SK-N-DZ (cell line): ENCODE measurements at places on chromosomes 16 and 17.

- DNase-seq = no peak
Measured at GRCh38 chr17:17824783-17825614, 11.8 kb downstream of the SREBF1 start.

GRCh38 chr16:14449334-14449733 lies 180.7 kb downstream of the PARN start:
- DNase-seq = no peak

DNA sequence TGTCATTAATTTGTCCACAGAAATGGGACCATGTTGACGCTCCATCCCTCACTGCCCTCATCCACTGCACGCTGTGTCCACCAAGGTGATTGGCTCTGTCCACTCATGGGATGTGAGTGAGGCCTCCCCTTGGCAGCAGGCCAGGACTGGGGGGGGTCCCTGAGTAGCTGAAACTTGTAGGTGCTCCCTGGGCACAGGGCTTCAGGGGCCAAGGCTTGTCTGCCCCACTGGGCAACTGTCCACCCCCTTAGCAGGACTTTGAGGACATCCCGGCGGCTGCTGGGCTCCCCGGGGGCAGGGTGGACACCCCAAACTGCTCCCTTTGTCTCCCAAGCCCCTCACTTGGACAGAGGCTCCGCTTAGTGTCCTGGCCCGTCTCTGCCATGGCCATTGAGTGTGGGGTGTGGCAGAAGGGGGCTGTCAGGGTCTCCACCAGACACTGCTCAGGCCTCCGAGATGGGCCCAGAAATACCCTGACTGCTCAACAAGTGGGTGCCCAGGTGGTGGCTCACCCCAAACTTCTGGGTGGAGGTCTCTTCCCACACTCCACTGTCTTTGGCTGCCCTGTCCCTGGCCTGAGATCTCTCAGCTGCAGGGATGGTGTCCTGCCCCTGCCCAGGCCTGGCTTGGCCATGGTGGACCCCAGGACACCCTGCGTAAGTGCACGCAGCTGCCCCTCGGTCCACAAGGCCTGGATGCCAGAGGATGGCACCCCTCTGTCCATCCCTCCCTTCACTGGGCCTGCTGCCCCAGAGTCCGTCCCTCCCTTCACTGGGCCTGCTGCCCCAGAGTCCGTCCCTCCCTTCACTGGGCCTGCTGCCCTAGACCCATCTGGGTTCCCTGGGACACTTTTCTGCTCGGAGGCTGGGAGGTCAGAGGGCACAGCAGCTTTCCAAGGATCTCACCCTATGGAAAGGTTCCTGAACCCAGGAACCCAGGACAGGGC lies 2.9 kb upstream of the RAB40C start:
- peak; percentile 23 for DNase-seq

DNA sequence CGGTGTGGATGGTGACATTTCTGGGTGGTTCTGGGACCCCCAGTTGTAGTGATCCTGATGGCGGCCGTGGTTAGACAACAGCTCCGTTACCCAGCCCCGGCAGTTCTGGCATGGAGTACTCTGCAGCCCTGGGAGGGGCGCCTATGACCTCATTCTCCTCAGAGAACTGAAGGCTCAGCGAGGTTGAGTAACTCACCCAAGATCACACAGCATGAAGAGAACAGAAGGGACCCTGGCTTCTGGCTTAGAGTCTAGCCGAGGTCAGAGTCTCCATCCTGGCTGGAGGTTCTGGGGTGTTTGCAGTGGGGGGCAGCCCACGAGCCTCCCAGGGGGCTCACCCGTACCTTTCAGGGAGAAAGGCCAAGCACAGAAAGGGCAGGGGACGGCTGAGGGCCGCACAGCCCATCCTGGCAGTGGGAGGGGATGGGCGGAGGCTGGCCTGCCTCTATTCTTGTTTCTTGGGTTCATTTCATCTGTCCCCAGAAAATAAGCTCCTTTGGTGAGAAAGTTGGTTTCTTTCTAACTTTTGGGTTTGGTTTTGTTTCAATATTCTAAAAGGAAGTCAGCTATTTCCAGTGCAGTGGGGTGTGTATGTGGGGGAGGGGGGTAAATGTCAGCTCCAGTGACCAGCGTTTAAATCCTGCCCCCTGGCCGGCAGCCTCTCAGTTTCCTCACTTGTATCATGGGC lies 13.2 kb downstream of the ZFPM1 start:
- DNase-seq = no peak

- peak; percentile 15 for DNase-seq
Measured at GRCh38 chr16:86100205-86101136, 201.5 kb downstream of the IRF8 start.

DNA sequence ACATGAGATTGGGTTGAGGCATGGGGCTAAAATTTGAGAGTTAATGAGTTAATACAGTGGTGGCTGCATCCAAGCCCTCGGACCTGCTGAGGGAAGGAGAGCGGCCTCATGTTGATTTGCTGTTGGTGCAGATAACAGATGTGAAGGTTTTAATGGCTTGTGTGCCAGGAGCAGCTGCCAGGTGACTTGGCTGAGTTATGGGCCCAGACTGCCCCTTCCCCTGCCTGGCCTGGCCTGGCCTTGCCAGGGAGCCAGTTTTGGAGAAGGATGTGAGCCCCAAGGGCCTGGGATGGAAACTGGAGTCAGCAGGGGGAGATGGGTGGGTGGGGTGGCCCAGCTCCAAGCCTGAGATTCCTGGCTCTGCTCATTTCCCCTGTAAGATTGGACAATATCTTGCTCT lies 230.1 kb downstream of the CBLN1 start:
- no peak for DNase-seq

- DNase-seq = no peak
Measured at GRCh38 chr16:11047939-11048800, 103.8 kb downstream of the CLEC16A start.

DNA sequence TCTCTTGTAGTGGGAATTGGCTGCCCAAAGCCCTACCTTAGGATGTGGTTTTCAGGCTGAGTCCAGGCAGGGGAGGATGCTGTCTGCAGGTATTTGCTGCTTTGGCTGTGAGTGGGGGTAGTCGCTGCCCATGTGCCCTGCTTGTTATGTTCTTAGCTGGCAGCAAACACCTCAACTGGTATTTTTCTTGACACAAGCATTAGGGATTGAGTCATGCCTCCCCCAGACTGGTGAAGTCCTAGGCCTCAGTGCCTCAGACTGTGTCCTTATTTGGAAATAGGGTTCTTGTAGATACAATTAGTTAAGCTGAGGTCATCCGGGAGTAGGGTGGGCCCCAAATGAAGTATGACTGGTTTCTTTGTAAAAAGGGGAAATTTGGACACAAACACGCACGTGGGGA lies 808.3 kb upstream of the EEF2KMT start:
- no peak for DNase-seq

GRCh38 chr17:69147460-69147859 lies 5.8 kb upstream of the ABCA6 start:
- DNase-seq = no peak

- DNase-seq = no peak
Measured at GRCh38 chr16:52553322-52553721, 6.4 kb upstream of the TOX3 start.

- peak; percentile 63 for DNase-seq
Measured at GRCh38 chr17:49180303-49180702, 30.1 kb downstream of the GNGT2 start.

DNA sequence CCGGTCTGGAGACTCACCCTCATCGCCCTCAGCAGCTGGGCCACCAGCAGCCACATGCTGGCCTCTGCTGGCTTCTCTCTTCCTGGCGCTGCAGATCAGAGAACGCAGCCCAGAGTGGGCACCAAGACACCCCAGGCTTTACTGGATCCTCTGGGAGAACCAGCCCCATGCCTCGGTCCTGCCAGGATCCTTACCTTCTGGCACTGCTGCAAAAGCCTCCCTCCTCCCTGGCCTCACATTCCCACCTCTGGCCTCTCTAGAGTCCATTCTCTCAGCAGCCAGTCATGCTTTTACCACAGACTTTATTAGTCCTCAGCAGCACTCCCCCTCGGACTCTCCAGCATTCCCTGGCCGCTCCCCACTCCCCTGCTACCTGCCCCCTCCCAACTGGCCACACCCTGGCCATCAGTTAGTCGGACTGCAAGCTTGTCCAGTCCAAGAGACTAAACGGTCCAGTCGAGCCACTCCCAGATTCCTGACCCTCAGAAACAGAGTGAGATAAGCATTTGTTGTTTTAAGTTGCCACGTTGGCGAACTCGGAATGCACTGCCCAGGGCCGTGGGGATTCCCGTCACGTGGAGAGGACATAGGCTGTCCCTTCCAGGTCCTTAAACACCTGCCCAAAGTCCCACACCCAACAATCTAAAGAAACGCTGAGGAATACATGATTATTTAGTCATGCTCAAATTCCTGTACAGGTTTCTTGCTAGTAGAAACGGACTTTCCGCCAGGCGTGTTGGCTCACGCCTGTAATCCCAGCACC lies 5.9 kb upstream of the SPG7 start:
- DNase-seq = no peak

DNA sequence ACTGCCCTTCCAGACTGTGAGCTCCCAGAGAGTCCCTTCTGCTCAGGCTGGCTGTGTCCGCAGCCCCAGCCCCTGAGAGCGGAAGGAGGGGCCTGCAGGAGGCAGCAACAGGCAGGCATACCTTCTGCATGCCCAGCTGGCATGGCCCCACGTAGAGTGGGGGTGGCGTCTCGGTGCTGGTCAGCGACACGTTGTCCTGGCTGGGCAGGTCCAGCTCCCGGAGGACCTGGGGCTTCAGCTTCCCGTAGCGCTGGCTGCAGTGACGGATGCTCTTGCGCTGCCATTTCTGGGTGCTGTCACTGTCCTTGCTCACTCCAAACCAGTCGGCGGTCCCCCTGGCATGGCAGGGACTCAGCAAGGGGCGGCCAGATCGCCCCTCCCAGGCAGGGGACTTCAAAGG lies 9.0 kb downstream of the RHBDF1 start:
- no peak for DNase-seq

- peak; percentile 79 for DNase-seq
Measured at GRCh38 chr17:42405963-42406495, 17.0 kb downstream of the CAVIN1 start.

GRCh38 chr16:67207249-67208091 lies 8.5 kb downstream of the ELMO3 start:
- DNase-seq = no peak

DNA sequence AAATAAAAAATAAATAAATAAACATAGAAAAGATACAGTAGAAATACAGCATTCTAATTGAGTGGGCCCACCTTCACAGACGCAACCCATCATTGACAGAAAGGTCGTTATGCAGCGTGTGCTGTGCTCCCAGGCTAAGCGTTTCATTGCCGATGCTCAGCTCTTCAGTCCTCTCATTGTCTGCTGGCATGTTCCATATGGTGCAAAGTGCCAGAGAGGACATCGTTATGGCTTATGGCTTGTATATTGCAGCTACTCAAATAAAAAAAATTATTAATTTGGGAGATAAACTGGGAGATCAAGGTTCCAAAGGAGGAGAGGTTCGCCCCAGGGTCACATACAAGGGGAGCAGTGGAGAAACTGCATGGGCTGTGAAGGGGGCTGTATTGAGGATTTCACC lies 11.3 kb upstream of the UBALD2 start:
- no peak for DNase-seq

DNA sequence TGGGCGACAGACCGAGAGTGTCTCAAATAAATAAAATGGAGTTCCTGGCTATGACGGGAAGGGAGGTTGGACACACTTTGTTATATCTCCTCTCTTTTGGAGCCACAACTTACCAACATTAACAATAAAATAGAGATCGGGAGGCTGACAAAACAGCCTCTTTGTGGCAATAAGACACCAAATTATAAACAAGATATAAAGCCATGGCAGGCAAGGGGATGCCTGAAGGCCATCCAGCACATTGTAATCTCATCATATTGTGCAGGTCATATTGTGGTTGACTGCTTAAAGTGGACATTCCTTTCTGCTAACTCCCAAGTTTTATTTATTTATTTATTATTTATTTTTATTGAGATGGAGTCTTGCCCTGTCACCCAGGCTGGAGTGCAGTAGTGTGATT lies 59.9 kb upstream of the MGAT5B start:
- DNase-seq = no peak

DNA sequence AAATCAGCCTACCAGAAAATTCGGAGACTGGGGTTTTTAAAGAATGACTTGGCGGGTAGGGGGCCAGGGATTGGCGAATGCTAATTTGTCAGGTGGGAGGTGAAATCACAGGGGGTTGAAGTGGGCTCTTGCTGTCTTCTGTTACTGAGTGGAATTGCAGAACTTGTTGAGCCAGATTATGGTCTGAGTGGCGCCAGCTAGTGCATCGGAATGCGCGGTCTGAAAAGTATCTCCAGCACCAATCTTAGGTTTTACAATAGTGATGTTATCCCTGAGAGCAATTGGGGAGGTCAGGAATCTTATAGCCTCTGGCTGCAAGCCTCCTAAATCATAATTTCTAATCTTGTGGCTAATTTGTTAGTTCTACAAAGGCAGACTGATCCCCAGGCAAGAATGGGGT lies 762 bp upstream of the RBL2 start:
- DNase-seq = no peak

DNA sequence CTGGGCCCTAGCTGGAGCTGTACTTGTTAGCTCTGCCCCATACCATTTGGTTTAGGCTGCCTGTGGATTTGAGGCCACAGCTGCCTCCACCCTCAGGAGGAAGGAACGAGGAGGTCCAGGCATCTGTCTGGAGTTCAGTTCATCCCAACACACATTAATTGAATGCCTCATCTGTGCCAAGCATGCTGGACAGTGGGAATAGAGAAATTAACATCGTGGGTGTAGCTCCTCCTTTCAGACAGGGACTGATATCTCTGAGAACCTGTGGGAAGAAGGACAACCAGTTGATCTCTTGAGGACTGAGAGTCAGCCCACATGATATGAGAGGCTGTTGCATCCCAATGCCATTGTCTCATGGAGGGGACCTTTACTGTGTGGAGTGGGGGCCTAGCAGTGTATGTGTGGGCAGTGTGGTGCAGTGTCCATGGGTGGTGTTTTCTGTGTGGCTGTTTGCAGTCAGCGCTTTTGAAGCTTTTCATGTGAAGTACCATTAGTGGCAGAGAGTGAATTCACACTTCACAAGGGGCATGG lies 29.4 kb upstream of the DDX52 start:
- no peak for DNase-seq

GRCh38 chr17:39939106-39939505 lies 11.6 kb downstream of the LRRC3C start:
- DNase-seq = no peak

- no peak for DNase-seq
Measured at GRCh38 chr17:42674755-42675347, 1.9 kb downstream of the PLEKHH3 start.
